A549 treated with AZD2906 at 1 μM for 4 hours (cell line): ENCODE measurements at places on chromosomes 16 and 17. TPM values are rescaled to one million over a fixed set of nuclear protein-coding genes. Genes with fewer than 3 reads are reported as not detected.

OSGIN1 gene
- 14.9 to 30.1 TPM (median 16.3 TPM) in 5 replicates for total RNA-seq

PRR35 gene
- total RNA-seq: 0.08 to 0.28 TPM (median 0.26 TPM) in 5 replicates

PFAS gene
- 39.9 to 47.3 TPM (median 43.2 TPM) in 5 replicates for total RNA-seq

GFAP gene
- 0.36 to 0.66 TPM (median 0.57 TPM) in 5 replicates for total RNA-seq

PPP1R27 gene
- total RNA-seq: 0.08 to 0.35 TPM (median 0.18 TPM) in 5 replicates

TBC1D28 gene
- not detected in 5 replicates for total RNA-seq

SCARF1 gene
- 0.19 to 0.43 TPM (median 0.23 TPM) in 5 replicates for total RNA-seq

MRPL12 gene
- total RNA-seq: 223 to 334 TPM (median 303 TPM) in 5 replicates

DGKE gene
- total RNA-seq: 3.4 to 4.3 TPM (median 3.4 TPM) in 5 replicates

CHST5 gene
- total RNA-seq: not detected in 5 replicates

SPNS3 gene
- 0.03 to 0.17 TPM (median 0.06 TPM) in 4 of 5 replicates, not detected in the other for total RNA-seq
